Activated naive CD4-positive, alpha-beta T cell treated with anti-CD3 and anti-CD28 coated beads, Interleukin-2, amount 10 ng/mL, durations not matched to agents 7 days and 5 days (primary cell): ENCODE measurements at places on chromosomes 5 and 9.

DNA sequence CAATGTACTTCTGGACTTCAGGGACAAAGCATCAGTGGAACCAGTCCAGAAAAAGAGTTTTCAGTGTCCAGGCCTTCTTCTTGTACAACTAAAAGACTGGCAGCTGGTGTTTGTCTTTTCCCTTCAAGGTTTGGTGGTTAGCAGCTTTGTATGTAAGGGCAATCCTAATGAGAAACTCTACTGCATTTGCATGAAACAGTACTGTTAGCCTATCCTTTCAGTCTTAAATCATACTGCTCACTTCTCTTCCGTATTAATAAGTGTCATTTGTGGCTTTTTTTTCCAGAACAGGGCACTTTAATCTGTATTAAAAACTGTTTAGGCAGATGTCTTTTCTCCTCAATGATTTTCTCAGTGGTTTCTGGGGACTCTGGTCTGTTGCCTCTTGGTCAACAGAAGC is 48.9 kb downstream of the FAM174A start:
- DNase-seq: no peak

DNA sequence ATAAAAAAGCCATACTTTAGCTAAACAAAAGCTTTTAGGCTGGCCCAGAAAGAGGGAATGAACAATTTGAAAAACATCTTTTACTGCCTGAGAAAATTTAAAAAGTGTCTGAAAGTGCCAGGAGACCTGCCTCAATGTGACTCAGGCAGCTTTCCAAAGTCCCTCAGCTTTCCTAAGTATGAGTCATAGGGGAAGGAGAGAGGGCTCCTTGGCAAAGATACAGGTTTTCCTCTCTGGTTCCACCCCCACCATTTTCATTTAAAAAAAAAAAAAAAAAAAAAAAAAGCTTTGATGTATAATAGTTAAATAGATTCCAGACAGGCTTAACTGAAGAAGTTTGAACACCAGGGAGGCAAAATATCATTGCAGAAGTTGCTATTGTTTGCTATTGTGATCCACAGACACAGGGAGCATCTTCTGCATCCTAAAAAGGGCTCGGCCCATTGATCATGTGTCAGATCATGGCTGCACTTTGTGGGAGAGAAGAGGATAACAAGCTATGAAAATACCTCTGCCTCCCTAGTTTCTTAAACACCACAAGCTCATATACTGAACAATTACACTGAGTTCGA is 71.5 kb downstream of the MRPS27 start:
- DNase-seq: no peak

DNA sequence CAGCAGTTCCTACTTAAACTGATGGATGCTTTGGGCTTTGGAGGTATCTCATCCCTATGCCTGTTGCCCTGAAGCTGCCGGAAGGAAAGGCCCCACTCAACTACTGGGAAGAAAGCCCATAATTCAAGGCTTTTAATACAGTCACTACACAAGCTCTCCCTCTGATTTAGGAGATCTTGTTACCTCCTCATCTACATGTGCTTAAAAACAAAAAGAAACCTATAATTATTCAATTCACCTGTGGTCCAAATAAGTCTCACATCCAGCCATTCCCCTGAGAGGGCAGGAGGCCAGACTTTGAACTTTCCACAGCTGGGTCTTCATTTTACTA is 715 bp upstream of the LEAP2 start:
- DNase-seq: no peak

DNA sequence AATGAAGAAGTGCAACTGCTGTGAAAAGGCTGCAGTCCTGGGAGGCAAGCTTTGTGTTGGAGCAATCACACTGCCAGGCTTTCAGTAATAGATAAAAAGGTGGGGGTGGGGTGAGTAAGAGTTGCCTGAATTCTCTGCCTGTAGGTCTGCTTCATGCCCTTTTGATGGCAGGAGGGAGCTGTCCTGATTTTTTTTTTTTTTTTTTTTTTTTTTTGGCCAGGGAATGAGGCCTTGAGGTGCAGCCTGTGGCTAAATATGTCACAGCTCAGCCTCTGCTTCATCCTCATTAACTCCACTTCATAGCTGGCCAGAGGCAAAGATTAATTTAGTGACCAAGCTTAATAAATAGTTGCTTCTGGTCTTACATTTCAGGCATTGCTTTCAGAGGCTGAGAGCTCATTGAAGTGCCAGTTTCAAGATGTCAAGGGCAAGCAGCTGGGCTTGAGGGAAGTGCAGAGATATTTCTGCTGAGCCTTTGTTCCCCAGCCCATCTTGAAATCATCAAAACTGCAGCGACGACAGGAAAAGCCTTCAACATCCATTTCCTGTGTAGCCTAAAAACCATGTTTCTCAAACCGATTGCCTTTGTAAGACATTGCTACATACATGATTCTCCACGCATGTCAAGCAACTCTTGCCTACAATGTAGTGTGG is 134.7 kb downstream of the MACIR start:
- DNase-seq: no peak

- no peak for DNase-seq
Observed at GRCh38 chr5:168339109-168339771, 47.8 kb downstream of the WWC1 start.

DNA sequence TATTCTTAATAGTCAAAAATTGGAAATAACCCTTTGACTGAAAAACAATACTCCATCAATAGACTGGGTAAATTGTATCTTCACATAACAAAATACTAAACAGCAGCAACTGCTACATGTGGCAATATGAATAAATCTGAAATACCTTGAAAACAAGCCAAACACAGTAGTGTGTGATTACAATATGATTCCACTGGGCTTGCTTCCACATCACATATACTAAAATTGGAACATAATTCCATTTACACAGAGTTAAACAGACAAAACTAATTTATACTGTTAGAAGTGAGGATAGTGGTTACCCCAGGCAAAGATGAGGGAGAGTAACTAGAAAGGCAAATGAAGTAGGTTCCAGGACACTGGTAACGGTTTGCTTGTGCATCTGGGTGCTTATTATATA is 20.4 kb downstream of the FNIP1 start:
- DNase-seq: no peak

GRCh38 chr5:23996525-23996924 is 489.1 kb downstream of the PRDM9 start:
- no peak for DNase-seq

- DNase-seq: peak; percentile 69
Observed at GRCh38 chr5:150350524-150351344, 6.8 kb upstream of the TCOF1 start.

GRCh38 chr9:95937131-95937530 is 61.6 kb downstream of the ERCC6L2 start:
- no peak for DNase-seq

- DNase-seq: no peak
Observed at GRCh38 chr5:5456858-5457257, 34.4 kb downstream of the ICE1 start.

- no peak for DNase-seq
Observed at GRCh38 chr5:130520211-130520610, 615.9 kb downstream of the CHSY3 start.

DNA sequence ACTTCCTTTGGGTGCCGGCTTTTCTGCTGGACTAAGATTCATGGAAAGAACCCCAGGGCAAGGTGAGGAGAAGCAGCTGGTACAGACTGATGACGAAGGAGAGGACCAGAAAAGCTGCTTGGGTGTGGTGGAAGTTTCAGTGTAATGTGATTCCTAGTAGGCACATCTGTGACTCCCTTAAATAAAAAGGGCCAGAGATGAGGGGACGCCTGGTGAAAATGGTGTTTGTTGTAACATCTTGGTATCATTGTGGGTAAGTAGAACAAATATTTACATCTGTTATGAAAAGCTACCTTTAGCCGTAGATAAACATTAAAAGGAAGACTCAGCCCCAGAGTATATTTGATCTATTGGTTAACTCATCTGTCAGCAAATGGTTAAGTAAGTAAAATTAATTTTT is 33.8 kb downstream of the OTULINL start:
- DNase-seq: no peak

- DNase-seq: no peak
Observed at GRCh38 chr9:38331141-38331540, 61.4 kb upstream of the ALDH1B1 start.

- DNase-seq: no peak
Observed at GRCh38 chr5:6508931-6509330, 60.3 kb downstream of the UBE2QL1 start.

- DNase-seq: no peak
Observed at GRCh38 chr9:124605258-124605657, 98.1 kb upstream of the NR5A1 start.

DNA sequence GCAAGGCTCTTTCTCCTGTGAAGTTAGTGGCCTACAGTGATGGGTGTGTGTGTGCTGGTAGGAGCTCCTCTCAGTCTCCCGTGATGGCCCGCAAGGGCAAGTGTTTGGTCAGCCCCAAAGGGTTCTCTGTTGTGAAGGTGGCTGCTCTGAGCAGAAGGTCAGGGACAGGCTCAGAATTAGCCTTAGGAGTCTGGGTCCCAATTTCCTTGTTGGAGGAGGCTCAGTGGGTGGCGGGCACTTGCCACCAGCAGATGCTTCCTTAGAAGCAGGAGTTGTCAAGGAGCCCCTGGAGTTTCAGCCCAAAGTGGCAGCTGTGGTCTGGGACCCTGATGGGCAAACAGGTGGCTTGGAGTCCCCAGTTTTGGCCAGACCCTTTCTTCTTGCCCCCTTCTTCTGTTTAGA is 154.4 kb downstream of the MACROH2A1 start:
- no peak for DNase-seq

DNA sequence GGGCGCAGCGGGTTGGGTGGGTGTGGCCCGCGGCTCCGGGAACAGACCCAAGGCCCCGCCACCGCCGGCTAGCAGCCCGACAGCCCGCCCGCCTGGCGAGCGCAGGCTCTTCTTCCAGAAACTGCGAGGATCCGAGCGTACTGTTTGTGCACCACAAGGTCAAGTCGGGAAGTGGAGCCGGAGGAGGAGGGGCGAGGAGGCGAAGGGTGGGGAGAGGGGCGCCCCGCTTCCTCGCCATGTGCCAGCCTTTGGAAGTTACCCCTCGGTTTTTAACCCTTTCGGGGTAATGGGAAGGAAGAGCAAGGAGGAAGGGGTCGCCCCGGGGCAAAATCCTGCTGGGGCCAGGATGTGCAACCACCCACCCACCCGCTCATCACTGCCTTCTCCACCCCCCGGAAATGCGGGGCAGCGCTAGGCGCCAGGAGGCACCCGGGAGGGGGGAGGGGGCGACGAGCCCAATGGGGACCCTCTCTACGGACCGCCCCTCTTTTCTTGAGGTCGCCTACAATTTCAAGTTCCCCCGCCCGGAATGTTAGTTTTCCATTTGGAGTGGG is 1.1 kb upstream of the JADE2 start:
- DNase-seq: peak; percentile 78
